Stimulated activated CD4-positive, alpha-beta T cell treated with anti-CD3 and anti-CD28 coated beads, Interleukin-1b, Interleukin-23, amount 100 ng/mL, for 24 hours (primary cell): ENCODE measurements at places on chromosomes 7 and 10.

DNA sequence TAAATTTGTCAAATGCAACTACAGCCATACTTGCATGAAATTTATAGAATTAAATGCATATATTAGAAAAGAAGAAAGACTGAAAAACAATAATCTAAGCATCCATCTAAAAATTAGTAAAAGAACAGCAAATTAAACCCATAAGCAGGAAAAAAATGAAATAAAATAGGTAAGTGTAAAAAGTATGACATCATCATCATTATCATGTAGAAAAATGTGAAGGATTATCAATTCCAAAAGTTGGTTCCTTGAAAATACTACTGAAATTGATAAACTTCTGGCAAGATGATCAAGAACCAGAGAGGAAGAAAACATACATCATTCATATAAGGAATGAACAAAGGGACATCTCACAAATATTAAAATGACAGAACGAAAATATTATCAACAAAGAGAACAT, 19.6 kb upstream of the HECW1 start:
- no peak for DNase-seq

GRCh38 chr7:99193527-99194220, 14.2 kb downstream of the KPNA7 start:
- no peak for DNase-seq

DNA sequence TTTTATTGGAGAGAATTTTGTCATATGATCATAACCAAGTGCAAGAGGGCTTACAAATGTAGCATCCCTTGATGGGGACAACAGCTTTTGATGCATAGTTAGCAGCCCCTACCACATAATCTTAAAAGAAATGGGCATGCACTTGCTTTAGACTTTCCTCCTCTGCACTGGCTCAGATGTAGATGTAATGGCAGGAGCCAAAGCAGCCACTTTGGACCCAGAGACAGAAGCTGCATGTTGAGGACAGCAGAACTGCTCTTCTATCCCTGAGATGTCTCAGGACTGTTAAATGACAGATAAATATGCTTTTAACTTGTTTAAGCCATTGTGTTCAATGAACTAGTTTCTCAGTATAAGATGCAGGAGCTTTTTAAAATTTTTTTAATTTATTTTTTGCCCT, 450.7 kb downstream of the TYW1 start:
- no peak for DNase-seq

DNA sequence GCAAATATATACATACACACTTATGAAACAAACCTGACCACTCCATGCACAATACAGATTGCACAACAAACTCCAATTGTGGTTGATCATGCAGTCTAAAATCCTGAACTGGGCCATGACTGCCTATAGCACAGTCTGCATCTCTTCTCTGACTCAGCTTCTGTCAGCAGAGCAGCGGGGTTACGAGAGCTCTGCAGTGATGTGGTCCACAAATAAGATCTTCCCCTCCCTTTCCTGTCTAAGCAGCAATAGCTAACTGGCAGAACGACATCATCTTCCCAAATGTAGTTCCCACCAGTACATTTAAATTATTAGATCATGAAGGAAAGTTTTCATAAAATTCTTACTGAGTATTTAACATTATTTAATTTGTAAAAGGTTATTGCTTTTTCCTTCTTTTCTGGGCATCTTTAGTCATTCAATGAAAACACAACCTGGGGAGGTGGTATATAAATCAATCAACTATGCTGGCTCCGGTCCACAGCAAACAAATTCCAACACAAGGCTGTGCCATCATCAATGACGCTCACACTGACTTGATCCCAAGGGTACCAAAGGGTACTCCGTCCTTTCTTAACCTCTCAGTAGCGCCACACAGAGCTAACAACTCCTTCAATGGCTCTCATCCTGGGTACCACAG, 17.1 kb downstream of the ARHGAP21 start:
- no peak for DNase-seq

DNA sequence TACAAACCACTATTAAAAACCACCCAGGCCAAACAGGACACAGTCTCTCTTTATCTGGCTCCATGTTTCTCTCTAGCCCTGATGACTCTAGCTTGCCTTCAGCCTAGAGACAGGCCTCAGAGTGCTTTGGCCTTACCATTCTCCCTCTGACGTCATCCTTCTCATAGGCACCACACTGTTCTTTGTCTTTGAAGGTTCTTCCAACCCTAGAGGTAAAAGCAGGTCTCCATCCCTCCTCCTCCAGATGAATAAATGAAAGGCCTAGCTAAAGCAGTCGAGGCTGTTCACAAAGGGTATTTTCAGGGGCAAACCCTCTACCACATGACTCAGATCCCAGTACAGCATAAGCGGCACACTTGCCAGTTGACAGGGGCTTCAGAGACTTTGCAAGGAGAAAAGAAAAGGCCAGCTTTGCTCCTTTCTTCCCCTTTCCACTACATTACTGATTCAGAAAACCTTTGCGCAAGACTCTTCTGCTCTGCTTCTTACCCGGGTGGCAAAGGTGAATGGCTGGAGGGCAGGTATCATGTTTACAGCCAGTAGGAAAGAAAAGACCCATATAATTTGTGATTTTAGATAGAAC, 14.8 kb downstream of the NFE2L3 start:
- DNase-seq, result no peak

DNA sequence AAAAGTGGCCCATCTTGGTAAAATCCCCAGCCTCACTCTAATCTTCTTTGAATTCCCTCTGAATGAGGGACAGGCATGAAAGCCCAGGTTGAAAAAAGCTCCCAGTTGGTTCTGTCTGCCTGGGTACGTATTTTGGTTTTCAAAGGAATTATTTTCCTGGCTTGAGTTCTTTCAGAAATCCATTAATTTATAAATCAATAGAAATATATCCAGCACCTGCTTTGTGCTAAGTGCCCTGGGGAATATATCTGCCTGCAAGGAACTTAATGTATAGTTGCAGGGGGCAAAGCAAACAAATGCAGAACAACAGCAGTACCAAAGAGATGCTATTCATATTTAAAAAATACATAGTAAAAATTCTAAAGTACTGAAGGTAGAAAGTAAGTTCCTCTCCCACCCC, 362.7 kb downstream of the REEP3 start:
- no peak for DNase-seq

DNA sequence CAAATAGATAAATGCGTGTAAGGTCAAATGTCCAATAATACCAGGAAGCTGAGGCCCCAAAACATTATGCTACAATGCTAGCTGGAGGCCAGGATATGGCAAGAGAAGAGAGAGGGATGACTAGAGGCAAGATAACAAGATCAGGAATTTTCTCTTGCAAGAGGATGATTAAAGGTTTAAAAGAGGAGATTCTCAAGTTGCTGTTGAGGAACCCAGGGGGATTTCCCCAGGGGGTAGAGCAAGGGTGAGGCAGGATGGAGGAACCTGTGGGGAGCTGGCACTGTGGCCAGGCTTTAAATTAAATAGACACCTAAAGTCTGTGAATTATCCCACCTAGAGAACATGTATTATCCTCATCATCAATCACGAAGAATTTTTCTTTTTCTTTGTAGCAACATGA, 3.4 kb upstream of the TAS2R60 start:
- DNase-seq, result no peak

- DNase-seq, result no peak
These were observed 551.0 kb upstream of the FOXK1 start for GRCh38 chr7:4131063-4131462.

DNA sequence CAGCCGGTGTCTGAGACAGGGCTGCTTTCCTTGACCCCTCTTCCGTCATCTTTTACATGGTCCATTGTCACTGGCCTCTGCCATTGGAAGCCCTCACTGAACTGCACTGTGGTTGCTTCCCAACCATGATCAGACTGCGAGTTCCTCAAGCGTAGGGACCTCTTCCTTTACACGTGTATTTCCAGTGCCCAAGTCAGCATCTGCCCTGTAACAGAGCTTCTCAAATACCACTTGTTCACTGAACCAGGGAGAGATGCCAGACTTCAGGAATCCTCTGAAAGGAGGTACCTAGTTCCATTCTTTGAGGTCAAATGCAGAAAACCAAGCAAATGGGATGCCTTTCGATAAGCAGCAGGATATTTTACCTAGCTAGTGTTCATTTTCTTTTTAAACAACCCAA, 145.1 kb downstream of the NRP1 start:
- no peak for DNase-seq

DNA sequence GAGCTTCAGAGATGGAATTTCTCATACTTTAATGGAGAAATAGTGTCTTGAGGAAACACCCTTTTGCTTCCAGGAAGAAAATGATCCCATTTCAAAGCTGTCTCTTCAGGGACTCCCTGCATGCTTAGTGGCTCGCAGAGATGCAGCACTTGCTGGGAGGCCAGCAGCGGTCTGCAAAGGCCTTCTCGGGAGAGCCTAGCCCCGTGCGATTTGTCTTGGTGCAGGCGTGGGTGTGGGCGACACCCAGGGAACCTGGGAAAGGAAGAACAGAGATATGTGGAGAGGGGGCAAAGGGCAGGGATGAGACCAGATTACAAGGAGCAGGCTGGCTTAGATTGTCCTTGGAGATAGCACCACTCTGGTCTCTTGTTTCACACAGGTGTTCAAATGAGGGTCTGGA, 352.3 kb upstream of the PODXL start:
- DNase-seq, result no peak

DNA sequence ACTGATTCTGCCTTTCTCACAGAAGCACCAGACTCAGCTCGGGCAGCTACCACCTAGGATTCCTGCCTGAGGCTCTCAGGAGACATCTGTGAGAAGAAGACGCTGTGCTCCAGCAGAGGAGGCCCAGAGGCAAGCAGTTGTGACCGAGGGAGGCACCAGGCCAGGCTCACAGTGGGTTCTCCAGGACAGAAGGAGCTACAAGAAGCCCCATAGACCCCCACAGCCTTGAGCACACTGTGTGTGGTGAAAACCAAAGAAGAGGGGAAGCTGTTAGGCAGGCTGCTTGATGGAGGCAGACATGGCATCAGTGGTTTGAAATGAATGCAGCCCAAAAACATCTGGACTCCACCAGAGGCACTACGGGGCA, 198.8 kb downstream of the GRID1 start:
- no peak for DNase-seq

DNA sequence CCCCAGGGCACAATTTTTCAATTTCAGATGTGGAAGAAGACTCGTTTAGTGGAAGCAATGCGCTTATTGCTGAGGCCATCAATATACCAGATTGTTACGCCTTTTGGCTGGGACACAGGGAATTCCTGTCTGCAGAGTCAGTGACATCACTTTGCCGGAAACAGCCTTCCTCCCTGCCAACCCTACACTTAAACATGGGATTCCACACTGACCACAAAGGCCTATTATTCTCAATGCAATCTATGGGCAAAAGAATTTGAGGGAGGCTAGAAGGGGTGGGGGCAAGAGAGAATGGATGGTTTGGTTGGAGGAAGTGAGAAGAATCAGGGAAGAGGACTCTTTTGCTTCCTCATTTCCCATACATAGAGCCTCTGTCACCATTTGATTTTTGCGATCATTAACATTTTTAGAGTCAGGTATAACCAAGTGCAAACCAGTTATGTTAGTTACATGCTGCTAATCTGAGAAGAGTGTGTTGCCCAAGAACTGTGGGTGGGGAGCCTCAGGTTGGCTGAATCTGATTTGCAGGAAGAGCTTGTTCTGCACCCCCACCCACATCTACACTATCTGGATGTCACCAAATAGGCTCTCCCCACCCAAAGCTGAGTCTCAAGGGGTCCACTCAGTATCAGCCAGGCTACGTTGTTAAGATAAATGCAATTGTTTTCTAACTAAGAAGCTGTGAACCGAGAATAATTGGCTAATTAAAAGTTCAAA, 58.2 kb downstream of the ENTPD1 start:
- no peak for DNase-seq

DNA sequence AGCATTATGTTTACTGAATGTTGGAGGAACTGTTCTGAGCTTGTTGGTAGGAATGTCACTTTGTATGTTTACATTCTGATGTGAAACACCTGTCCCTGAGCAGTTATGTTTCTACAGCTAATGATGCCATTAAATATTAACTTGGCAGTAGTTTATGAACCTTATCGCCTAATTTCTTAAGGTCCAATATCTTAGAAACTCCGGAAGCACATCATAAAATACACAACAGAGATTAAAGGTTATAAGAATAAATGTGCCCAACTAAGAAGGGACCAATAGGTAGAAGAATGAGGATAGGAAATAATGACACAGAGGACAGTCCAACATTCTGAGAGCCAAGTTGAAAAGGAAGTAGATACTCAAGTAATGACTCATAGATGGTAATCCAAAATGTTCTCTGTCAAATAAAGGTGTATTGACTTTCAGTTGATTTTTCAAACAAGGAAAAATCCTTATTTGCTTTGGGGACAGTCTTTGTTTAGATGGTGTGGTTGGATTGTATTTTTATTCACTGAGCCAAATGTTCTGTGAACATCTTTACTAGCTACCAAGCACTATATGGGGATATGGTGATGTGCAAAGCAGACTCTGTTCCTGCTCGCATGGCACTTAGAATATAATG, 31.9 kb downstream of the LCOR start:
- no peak for DNase-seq

- DNase-seq, result no peak
These were observed at the start of gene PAOX for GRCh38 chr10:133379152-133379800. TSS of gene PAOX (plus strand) at chr10:133379262. CDS start at chr10:133379317, 55 bp downstream.

DNA sequence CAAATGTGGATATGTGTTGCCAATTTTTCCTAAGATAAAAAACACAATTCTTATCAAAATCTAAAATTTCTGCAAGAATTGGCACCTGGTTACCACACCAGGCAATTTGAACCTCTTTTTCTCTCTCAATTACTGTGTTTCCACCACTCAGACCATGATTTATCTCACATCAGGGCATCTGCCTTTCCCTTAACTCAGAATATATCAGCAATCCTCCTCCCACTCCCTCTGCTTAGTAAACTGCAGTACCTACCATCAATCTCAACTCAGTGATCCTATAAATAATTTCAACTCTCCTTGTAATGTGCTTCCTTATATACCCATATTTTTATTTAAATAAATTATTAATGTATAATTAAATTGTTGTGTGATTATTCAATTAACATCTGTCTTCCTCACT, 212.3 kb upstream of the PCDH15 start:
- no peak for DNase-seq

DNA sequence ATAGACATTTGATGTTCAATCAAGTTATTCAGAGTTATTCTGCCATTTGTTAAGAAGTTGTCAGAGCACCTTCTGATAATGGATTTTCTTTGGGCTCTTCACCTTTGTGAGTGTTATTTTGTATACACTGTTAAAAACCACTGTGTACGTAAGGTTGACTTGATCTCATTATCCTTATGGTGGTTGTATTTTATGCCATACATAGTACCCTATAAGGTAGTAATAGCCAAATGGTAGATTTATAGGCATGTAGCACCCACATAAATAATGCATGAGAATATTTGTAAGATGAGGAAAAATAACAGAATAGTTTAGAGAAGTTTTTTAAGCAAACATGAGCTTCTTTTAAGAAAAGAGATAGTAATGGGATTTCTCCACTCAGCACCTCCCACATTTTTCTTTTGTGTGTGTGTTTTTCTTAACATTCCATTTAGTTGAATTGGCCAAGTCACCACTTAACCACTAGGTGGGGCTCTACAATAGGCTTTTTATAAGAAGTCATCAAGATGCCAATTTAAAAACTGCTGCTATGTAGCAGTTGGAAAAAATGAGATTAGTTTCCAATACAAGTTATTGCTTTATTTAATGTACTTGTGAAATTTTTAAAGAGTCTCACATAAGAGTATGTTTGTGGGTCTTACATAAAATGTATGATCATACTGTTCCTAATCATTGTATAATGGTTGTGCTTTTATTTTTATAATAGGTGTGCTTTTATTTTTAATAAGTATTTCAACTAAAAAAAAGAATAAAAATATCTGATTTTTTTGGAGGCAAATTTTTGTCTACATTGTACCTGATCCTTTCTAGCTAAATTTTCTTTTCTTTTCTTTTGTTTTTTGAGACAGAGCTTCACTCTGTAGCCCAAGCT, 41.1 kb upstream of the STMP1 start:
- DNase-seq, result no peak
